ENCODE measurements at places on chromosomes 5 and 9.

DNA sequence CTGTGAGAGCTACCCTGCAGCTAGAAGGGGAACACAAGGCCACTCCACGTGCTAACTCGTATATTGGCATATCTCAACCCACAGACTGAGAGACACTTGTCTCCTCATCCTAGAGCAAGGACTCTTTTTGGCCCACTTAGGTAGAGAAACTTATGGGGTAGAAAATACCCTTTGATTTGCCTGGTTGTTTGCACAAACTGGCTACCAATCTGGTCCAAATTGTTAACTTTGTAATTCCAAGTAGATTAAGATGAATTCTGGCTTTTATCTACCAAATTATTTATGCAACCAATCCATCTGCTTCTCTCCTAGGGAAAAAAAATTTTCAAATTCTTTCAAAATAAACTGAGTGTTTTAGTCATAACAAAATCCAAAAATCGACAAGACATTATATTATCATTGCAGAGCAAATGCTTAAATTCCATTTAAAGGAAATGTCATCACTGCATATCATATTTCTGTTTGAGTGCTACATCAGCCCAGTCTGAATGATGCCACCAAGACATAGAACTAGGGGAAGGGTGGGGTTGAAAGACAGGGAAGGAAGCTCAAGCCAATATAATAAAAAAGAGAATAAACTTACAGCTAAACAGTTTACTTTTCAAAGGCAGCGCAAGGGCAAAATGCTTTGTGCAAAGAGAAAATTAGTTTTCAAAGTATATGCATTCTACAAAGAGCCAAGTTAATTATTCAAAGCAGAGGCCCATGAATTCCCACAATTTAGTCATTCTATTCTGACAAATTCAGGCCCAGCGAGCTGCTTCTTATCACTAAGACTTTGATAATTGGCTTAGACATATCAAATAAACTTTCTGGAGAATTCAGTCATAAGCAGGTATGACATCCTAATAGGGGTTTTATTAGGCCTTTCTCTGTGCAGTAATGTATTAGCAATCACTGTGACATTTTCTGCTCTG lies 198.0 kb downstream of the CAAP1 start:
- DNase-seq: no peak

GRCh38 chr9:34797367-34797766 lies 87.4 kb upstream of the CCL21 start:
- no peak for DNase-seq

GRCh38 chr9:133521122-133522072 lies 3.4 kb downstream of the MYMK start:
- no peak for DNase-seq

DNA sequence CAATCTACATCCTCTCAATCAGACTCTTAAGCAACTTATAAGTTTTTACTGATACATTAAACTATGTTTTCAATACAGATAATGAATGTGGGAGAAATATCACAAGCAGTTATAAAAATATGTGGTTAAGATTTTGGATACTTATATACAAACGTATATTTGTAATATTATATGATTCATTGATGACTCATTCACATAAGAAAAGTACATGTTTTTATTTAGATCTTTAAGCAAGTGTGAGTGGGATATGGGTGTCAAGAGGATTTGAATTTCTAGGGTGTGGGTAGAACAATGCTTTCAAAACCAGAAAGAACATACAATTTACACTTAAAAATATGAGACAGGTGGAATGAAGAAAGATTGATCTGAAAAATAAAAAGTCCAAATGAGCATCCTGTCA lies 36.1 kb upstream of the ISL1 start:
- DNase-seq: no peak

- no peak for DNase-seq
Measured at GRCh38 chr5:139650689-139651042, 2.5 kb downstream of the CXXC5 start.

- DNase-seq: no peak
Measured at GRCh38 chr5:35758151-35758724, 98.5 kb upstream of the IL7R start.

Measured in stimulated activated naive CD4-positive, alpha-beta T cell (primary cell).